ENCODE measurements at places on chromosomes 6 and 20. TPM values are rescaled to one million over a fixed set of nuclear protein-coding genes. Genes with fewer than 3 reads are reported as not detected.

Gene ZFP57
- total RNA-seq = not detected

Gene GLP1R
- not detected for total RNA-seq

Gene RSPH9
- not detected for total RNA-seq

Gene GRM1
- total RNA-seq = not detected

Gene MAP1LC3A
- 67.1 TPM for total RNA-seq

Gene CNR1
- total RNA-seq = 16.8 TPM

Gene CST7
- total RNA-seq = not detected
